Activated naive CD8-positive, alpha-beta T cell treated with anti-CD3 and anti-CD28 coated beads, Interleukin-2, amount 50 U/mL, for 24 hours (primary cell): ENCODE measurements at places on chromosomes 3 and 15.

DNA sequence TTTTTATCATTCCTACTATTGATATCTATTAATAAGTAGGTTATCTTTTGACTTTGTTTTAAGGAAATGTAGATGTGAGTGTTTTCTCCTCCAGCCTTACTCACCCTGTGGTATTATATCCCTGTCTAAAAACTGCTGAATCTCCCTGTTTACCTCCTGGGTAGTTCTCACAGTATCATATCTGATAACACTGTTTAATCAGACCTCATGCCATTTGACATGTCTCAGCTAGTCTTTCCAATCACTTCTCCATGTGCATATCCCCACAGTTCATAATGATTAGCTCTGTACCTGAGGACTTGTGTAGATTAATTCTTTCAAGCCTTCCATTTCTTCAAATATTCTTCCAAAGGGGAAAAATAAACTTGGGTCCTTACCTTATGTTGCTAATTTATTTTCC lies 30.7 kb downstream of the DUOX2 start:
- no peak for DNase-seq

- DNase-seq: no peak
Measured at GRCh38 chr3:76096036-76096435, 310.7 kb upstream of the ZNF717 start.

DNA sequence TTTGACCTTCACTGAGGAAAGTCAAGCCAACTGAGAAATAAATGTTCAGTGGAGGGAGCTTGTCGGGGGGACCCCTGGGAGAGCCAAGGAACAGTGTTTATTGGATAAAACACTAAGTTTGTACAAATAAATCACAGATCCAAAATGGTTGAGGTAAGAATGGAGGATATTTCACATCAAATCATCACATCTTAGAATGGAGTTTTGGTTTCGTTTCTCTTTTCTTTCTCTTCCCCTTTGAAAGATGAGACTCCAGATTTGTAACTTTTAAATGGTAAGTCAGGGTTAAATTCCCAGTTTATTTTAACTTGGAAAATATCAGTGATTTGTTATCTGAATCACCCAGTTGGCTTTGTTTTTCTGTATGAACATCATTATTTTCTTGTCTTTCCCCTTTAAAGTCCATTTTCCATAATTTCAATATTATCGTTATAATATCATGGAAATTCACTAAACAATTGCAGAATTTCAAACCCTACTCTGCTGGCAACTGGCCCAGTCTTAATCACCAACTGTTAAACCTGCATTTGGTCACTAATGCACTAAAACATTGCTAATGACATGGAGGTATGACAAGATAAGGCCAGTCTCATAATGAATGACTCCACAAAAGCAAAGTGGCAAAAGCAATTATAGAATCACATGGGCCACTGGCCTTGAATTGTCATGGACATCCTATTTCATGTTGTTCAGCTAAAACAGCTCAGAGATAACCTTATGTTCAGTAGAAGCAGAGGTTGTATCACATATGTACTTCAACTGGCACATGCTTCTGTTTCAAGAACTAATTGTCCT lies 295.1 kb downstream of the SHOX2 start:
- no peak for DNase-seq

- DNase-seq: no peak
Measured at GRCh38 chr3:73473898-73474416, 150.8 kb downstream of the PDZRN3 start.

DNA sequence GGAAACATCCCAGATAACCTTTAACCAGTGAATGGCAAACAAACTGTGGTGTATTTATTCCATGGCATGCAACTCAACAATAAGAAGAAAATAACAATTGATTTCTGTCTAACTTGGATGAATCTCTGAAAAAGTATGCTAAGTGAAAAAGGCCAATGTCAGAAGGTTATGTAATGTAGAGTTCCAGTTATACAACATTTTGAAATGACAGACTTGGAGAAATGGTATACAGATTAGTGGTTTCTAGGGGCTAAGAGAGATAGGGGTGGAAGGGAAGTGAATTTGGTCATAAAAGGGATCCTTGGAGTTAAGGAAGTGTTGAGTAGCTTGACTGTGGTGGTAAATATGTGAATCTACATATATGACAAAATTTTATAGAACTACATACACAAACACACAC lies 269.4 kb upstream of the SUCLG2 start:
- no peak for DNase-seq

GRCh38 chr3:116863822-116864589 lies 154.4 kb downstream of the TUSC7 start:
- DNase-seq: no peak

GRCh38 chr3:166531730-166532129 lies 694.5 kb upstream of the BCHE start:
- no peak for DNase-seq

- no peak for DNase-seq
Measured at GRCh38 chr3:125166599-125167136, 45.9 kb downstream of the SLC12A8 start.

DNA sequence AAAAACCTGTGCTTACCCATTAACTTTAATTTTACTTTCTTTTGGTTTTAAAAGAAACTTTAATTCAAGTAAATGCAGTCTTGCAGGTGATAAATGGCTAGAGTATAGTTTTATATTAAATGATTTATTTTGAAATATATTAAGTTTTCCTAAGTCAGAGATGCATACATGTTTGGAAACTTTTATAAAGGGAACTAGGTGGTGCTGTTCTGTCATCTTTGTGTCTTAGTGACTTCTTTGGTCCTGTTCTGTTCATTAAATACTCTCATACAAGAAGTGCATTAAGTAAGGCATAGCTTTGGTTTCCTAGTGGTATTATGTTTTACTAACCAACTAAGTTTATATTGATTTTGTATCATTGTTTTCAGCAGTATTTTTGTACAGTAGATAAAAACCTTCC lies 15.6 kb downstream of the CADM2 start:
- DNase-seq: no peak

DNA sequence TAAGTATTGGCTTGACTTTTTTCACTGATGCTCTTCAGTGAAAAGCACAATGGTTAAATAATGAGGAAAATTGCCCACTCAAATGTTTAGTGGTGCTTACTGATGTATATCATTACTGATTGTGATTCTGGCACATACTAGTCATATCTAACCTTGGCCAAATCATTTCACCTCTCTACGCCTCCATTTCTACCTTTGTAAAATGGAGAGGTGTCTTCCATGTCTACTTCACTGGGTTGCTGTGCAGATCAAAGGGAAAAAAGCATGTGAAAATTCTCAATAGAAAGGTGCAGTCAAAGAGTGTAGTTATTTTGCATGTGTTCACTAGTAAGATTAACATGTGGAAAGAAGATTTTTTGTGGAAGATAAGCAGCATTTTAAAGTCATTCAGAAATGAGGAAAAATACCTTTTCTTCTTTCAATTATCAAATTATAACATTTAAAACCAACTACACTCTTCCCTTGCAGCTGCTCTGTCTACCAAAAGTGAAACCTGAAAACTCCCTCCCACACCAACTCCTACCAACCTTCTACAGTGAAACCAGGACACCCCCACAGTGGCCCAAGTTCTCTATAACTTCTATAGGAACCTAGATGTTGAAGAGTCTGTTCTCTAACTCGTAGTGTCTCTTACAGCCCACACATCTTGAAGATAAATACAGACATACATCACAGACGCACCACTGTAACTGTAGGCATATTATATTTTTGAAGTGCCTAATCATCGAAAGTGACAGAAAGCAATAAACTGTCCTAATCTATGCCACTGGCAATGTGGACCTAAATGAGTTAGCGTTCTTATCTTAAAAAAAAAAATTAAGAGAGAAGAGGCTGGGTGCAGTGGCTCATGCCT lies 1.4 kb downstream of the CD200R1 start:
- DNase-seq: peak; percentile 32

- no peak for DNase-seq
Measured at GRCh38 chr3:18401300-18401961, 23.7 kb downstream of the SATB1 start.

GRCh38 chr15:98554272-98555172 lies 93.8 kb upstream of the IGF1R start:
- no peak for DNase-seq

DNA sequence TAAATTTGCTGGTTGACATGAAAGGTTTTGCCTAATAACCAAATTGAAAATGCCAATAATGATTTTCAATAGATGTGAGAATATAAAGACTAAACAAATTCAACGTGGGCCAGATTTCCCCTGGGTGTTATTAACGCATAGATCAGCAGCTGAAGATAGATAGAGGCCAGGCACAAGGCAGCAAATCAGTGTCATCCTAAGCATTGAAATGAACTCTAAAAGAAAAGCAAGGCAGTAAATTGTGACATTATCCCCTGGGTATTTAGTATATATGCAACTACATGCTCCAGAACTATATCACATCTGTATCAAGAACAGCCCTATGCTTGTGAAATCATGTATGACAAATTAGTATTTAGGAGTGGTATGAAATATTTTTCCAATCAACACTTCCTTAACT lies 167.1 kb upstream of the EPHA3 start:
- DNase-seq: no peak

DNA sequence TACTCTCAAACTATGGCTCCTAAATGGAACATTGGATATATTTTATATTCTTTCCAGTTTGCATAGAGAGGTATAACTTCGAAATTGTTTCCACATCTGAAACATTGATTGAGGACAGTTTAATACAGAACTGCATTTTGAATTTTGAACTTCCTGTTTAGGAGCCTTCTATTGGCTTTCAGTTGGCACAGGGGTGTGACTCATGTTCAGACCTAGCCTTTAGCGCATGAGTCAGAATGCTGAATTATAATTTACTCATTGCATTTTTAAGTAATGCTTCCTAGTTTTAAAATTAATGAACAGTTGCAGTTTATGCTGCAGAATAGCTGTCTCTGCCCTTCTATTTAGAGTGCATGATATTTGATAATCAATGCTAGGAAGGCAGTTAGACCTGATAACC lies 751.7 kb downstream of the CADM2 start:
- DNase-seq: no peak

DNA sequence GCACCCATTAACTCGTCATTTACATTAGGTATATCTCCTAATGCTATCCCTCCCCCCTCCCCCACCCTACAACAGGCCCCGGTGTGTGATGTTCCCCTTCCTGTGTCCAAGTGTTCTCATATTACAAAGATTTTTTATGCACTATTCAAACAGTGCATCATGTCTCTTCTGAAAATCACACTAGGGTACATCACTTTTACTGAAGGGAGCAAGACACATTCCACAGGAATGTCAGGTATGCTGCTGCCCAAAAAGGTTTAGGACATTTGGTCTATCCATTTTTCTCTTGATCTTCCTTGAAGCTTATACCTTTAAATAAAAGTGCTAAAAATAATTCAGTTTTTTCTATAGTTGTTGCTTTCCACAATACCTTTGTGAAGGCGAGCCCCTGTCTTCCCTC lies 9.2 kb upstream of the EPHA3 start:
- DNase-seq: no peak

- no peak for DNase-seq
Measured at GRCh38 chr3:193313061-193313958, 65.2 kb downstream of the ATP13A5 start.

DNA sequence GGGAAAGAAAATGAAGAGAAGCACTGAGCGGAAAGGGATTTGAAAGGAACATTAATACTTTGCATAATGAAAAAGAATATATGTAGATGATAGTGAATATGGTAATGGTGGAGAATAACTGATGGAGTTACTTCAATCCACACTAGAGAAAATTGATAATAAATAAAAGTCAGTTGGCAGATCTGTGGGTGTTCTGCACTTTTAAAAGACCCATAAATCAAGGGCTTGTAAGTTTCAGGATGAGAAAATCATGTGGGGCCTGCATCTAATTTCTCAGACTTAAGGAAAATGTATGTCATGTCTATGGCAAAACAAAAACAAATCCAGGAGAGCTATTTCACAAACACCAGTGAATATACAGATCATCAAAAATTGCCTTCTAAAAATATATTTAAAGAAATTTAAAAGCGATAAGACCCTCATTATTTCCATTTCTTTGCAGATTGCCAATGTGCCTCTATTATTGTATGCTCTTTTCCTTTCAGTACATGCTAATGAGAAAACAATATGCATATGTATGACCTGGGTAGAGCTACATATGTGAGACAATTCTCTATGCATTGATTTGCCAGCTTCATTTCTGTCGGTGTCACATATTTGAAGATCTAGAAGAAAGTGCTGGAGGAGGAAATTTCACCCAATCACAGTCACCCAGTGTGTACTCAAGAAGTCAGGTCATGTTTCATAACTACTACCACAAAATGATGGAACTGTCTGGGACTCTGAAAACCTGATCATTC lies 269.9 kb upstream of the PDZRN3 start:
- no peak for DNase-seq

GRCh38 chr3:15683253-15683652 lies 81.7 kb downstream of the BTD start:
- DNase-seq: no peak

GRCh38 chr3:9686050-9686550 lies 17.5 kb upstream of the CPNE9 start:
- no peak for DNase-seq

- DNase-seq: no peak
Measured at GRCh38 chr3:171099911-171100310, 73.4 kb upstream of the SLC2A2 start.

DNA sequence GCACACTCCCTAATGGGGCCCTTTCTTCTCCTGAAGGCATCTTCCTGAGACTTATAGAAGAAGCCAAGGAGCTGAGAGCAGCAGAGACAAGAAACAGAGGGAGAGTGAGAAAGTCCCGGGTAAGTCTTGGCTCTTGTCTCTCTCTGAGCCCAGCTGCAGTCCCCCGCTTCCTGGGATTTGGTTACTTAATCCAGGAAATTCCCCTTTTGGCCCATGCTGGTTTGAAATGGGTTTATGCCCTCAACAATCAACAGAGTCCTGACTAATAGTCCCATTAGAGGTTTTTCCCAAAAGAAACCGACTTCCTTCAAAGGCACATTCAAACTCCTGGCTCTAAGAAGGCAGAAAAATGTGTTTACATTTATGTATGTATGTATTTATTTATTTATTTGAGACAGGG lies 22.0 kb downstream of the TMEM158 start:
- no peak for DNase-seq

DNA sequence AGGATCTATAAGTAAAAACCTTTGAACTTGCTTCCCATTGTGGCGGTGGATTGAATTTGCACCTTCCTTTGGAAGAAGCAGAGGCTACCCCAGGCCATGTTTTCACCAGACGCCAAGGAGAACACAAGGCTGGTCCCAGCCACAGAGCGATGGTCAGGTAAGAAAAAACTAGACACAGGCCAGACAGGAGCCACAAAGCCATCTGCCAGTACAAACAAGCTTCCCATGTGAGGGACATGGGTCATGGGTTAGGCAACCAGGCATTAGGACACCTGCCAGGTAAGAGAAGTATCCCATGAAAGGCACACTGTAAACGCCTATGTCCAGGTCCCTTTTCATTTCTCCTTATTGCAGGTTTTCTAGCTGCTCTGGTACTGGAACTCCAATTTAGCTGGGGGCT lies 190.2 kb downstream of the KLF13 start:
- DNase-seq: no peak

DNA sequence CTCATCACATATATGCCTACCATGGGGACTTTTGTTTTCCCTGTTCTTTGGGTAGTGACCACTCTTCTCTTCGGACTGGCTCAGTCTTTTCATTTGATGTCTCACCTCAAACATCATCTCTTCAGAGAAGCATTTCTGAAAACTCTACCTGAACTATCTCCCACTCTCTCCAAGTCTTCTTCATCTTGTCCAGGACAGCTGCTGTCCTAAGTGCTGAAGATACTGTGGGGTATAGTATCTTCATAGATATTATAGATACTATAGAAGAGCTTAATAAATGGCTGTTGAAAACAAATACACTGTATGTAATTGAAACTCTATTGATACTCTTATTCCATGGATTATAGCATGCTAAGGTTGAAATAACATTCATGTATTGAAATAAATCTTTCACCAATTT lies 672.3 kb downstream of the CADM2 start:
- no peak for DNase-seq

GRCh38 chr15:65110676-65111292 lies 4.2 kb downstream of the UBAP1L start:
- DNase-seq: no peak
